ENCODE measurements at places on chromosomes 3 and 15.

GRCh38 chr15:47603026-47603425 lies 114.3 kb upstream of the SEMA6D start:
- DNase-seq: no peak

DNA sequence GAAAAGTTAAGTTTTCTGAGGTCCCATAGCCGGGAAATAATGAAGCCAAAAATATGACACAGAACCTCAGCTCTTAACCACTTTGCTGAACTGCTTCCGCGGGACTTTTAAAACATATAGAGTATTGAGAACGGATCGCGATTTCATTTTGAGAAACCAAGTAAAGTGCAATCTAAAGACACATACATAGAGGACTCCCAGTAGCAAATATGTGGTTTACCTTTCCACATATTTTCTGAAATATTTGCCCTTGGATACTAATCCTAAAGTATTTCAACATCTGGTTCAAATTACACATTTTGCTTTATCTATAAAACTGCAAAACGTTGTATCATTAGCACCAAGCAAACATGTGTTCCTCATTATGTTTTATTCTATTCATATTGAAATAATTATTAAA lies 776.5 kb downstream of the ROBO2 start:
- no peak for DNase-seq

DNA sequence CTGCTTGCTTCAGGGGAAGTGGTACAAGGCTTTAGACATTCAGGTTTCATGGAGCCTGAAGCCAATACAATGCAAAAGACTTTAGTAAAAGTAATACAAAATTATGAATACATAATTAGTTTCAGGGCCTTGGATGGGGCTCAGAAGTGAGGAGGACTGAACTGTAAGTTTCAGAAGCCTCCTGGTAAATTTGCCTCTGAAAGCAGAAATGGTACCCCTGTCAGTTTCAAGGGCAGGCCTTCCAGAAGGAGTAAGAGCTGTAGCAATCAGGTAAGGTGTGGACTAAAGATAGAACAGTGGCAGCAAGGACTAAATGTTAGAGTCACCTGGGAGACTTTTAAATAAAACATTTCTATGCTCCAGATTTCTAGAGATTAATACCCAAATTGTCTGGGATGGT lies 402.5 kb upstream of the GOLIM4 start:
- no peak for DNase-seq

GRCh38 chr3:67592057-67592456 lies 62.4 kb downstream of the SUCLG2 start:
- DNase-seq: no peak

GRCh38 chr3:196726788-196727675 lies 12.6 kb upstream of the PAK2 start:
- DNase-seq: no peak

DNA sequence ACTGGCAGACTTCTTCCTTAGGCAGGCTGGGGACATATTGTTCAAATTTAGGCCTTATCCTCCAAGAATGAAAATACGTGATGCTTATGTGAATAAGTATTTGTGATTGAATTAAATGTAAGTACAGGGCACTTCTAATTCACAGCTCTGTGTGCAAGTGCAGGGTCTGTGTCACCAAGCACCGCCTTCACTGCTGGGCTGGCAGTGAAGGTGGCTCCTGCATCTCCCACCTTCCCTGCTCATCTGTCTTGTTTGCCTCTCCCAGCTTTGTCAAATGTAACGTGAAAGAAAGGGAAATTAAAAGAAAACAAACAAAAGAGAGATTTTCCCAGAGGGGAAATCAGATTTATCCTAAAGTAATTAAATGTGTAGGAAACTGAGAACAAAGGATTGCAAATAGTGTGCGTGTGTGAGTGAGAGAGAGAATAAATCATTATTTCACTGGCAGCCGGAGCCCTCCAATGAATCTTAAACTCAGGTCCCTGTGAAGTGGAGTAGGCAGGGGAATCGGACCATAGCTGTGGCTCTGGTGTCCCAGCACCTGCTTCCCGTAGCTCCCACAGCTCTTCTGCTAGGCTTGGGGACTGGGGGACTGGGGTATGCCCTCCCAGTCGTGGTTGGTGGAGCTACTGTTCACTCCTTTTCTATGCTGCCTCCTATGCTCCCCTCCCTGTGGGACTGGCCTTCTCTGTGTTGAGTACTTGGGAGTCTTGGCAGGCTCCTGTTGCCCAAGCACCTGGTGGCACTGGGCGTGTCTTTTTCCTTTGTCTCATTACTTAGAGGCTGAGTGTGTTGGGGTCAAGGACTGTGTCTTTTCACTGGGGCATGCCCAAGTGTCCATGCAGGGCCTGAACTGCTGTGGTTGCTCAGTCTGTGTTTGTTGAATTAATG lies 222.2 kb downstream of the EPHB1 start:
- no peak for DNase-seq

GRCh38 chr3:171283183-171283847 lies 176.9 kb downstream of the TNIK start:
- DNase-seq: no peak

All from stimulated activated CD4-positive, alpha-beta T cell treated with anti-CD3 and anti-CD28 coated beads, Interleukin-1b, Interleukin-23, amount 100 ng/mL, for 1 hour (primary cell).